ENCODE measurements at places on chromosomes 7 and 10.

DNA sequence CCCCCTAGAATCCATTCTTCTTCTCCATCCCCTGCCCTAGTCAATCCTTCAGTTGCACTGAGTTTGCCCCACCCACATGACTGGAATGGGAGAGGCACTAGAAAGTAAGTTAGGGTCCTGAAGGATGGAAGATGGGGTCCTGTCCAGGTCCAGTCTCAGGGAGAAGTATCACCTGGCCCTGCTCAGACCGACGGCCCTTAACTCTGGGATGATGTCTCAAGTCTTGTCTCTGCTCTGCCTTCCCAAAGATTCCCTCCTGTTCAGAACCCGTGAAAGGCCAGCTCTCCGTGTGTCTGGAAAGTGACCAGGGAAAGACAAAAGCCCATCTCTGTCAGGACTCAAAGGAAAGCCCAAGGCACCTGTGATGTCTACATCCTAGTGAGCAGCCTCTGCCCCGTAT lies 88.8 kb downstream of the OAT start:
- no peak for DNase-seq

GRCh38 chr10:28891058-28891713 lies 213.9 kb downstream of the BAMBI start:
- no peak for DNase-seq

- DNase-seq: no peak
Observed at GRCh38 chr10:55019439-55019838, 218.4 kb upstream of the PCDH15 start.

GRCh38 chr7:4602905-4603842 lies 78.9 kb upstream of the FOXK1 start:
- DNase-seq: no peak

DNA sequence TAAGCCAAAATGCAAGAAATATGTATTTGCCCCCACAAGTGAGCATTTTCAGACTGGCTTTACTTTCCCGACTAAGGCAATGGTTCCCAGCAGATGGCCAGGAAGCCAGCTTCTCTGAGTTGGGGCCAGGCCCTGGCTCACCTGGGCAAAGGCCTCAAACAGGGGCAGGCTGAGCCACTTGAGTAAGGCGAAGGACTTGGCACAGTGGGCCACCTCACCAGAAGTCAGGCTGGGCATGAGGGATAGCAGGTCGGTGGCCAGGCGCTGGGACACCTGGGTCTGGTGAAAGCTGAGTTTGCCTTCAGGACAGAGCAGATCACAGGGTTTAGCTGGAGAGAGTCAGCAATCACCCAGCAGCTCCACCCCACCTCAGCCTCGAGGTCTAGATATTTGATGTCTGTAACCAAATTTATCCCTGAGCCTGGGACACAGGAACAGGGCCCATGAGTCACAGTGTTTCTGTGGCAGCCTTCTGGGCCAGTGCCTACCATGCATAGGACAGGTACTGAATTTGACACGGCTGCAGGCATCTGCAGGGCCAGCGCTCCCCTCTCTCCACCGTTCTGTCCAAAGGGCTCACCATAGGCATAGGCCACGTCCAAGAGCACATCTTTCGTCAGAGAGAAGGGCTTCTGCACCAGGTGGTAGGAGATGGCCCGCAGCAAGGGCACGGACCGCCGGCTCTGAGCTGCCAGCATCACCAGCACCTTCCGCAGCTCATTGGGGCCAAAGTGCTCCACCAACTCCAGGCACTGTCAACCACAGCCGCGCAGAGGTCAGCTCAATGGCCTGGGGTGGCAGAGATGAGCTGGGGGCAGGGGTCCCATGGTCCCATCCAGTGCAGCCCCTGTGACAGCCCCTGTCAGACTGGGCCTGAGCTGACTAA lies 7.3 kb downstream of the TBRG4 start:
- DNase-seq: no peak

DNA sequence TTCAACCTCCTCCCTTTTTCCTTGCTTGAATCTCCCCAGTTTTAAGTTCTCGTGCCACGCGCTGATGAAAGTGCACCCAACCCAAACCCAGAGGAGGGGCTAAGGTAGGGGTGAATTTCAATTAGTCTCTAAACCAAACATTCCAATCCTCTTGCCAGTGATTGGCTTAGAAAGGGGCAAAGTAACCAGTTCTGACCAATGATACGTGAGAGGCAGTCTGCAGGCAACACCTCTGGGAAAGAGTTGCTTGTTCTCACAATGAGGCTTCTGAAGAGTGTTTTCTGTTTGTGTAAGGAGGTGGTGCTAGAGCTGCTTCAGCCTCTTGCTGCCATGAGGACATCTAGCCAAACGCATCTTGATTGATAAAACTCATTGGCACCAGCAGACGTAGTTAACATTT lies 21.8 kb downstream of the SLC35G1 start:
- DNase-seq: no peak

GRCh38 chr10:54962134-54962900 lies 161.3 kb upstream of the PCDH15 start:
- DNase-seq: no peak

- no peak for DNase-seq
Observed at GRCh38 chr7:1942941-1943289, 272.8 kb downstream of the ELFN1 start.

- DNase-seq: no peak
Observed at GRCh38 chr7:127527561-127527960, 57.8 kb downstream of the GCC1 start.

- no peak for DNase-seq
Observed at GRCh38 chr7:130650611-130651120, 17.9 kb downstream of the COPG2 start.

GRCh38 chr10:131668903-131669302 lies 231.9 kb upstream of the PPP2R2D start:
- DNase-seq: no peak

- no peak for DNase-seq
Observed at GRCh38 chr10:68053553-68053952, 21.5 kb downstream of the HERC4 start.

All from CD4-positive, alpha-beta T cell treated with Interleukin-2 at 100 ng/mL for 4 hours (primary cell).